ENCODE measurements at places on chromosomes 4 and X.

DNA sequence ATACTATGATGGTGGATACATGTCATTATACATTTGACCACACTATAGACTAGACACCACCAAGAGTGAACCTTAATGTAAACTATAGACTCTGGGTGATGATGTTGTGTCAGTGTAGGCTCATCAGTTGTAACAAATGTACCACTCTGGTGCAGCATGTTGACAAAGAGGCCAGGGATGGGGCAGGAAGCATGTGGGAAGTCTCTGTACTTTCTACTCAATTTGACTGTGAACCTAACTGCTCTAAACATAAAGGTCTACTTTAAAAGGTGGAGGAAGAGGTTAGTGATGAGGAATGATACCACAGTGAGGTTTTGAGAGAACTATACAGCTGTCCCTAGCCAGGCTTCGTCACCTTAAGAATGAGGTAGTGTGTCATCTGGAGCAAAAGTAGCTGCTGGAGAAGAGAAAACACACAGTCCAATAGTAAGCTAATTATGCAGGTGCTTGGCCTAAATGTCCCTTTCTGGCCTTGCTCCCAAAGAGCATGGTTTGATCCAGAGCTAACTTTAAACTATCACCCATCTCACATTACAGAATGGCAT is 38.4 kb downstream of the GRSF1 start:
- DNase-seq: no peak

DNA sequence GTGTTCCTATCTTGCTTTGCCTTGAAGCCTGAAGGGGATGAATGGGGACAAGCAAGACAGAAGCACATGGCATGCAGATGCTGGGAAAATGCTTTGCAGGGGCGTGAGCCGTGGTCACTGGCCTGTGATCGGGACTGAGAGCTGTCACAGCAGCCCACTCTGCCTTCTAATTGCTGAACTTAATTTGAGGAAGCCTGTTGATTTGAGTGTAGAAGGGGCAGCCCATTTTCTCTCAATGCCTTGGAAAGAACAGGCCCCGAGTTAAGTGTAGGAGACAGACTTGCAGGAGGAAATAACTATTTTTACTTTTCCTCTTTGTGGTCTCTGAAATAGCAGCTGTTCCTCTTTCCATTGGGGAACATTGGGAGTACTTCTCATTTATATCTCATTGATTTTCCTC is 26.1 kb upstream of the TBC1D1 start:
- no peak for DNase-seq

DNA sequence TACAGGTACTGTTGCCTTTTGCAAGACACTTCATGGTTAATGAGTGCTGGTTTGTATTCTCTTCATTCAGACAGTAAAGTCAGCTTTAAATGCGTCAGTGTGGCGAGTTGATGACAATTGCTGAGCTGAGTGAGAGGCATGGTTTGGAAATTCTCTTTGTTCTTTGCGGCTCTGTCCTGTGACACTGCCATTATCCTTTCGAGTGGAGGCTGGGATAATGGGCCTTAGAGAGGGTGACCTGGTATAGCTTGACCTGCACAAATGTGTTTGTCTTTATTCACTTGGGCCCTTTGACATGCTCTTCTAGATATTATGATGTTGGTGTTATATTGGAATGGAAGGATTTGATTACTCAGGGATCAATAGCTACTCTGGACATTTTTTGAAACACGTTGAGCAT is 208.5 kb upstream of the FAT1 start:
- no peak for DNase-seq

GRCh38 chr4:78846258-78846657 is 70.1 kb downstream of the BMP2K start:
- no peak for DNase-seq

DNA sequence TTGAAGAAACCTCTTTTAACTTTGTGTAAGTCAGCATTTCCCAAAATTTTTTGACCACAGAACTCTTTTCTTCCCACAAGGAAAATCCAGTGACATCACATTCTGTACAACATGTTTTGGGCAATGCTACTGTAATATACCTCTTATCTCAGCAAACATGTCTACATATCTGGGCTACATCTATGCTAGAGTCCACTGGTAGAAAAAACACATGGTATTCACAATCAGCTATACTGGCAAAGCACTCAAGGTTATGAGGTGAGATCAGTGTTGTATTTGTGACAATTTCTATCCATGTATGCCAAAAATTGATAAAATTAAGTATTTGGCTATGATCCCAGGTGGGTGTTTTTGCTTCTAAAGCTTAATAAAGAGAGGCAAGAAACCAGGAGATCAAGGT is 98.0 kb downstream of the ATP11C start:
- no peak for DNase-seq

DNA sequence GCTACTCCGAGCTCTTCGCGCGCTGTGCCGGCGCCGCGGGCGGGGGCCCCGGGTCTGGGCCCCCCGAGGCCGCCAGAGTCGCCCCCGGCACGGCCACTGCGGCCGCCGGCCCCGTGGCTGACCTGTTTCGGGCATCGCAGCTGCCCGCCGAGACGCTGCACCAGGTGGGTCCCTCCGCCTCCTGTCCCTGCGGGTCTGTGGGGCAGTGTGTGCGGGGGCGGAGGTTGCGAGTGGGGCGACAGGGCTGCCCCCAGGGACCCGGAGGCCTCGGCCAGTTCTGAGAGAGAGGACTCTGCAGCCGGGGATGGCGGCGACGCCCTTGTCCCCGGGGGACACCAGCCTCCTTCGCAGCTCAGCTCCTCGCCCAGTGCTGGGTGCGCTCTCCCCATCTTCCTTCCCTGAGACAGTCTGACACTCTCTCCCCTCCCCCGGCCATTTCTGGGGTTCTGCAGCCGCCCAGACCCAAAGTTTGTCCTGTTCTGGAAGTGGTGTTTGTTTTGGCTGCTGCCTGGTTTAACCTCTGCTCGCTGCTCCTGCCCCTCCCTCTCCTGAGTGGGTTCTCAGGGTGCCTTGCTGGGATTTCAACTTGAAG is 609 bp downstream of the REPS2 start:
- DNase-seq: no peak

GRCh38 chrX:38409289-38409688 is 56.9 kb downstream of the OTC start:
- DNase-seq: no peak

DNA sequence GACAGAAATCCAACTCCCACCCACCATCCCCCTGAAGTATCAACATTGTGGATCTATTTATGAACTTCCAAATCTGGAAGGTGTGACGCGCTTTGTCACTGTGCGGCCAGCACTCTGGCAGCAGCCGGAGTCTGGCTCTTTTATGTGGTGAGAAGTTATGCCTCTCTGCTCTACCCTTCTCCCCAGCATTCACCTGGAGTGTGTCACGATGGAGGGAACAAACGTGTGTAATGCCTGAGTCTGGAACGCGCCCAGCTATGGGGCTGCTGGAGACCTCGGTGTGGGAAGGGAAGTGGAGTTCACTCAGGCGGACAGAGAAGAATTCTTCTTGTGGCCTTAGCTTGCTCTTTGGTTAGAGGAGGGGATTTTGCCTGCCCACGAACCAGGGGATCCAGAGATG is 222.1 kb upstream of the RPL34 start:
- no peak for DNase-seq

- no peak for DNase-seq
Observed at GRCh38 chr4:122827258-122827878, 737 bp downstream of the FGF2 start.

- no peak for DNase-seq
Observed at GRCh38 chrX:41732260-41732659, 8.3 kb downstream of the GPR82 start.

DNA sequence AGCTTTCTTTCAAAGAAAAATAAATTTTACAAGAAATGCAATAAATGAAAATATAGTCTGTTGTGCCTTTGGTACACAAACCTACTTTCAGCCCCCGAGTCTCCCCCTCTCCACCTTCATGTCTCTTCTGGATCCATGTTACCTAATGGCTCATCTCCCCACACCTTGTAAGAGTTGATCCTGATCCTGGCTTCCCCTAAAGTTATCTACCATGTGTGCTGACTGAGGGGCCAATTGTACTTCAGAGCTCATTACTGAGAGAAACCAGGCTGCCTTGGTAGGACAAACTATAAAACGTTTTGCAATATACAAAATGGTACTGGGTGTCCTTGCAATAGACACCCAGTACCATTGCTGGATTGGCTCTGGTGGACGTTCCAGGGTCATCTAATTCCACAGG is 11.8 kb downstream of the PALLD start:
- no peak for DNase-seq

- no peak for DNase-seq
Observed at GRCh38 chrX:38089173-38089982, 83.0 kb downstream of the SYTL5 start.

- DNase-seq: no peak
Observed at GRCh38 chr4:109973529-109973905, 60.8 kb downstream of the EGF start.

- DNase-seq: no peak
Observed at GRCh38 chr4:95220205-95221175, 328.3 kb downstream of the UNC5C start.

- no peak for DNase-seq
Observed at GRCh38 chr4:100288161-100288560, 97.9 kb upstream of the DDIT4L start.

- DNase-seq: no peak
Observed at GRCh38 chr4:59920416-59920815, 1279.7 kb upstream of the ADGRL3 start.

GRCh38 chr4:100609810-100610209 is 92.0 kb upstream of the EMCN start:
- no peak for DNase-seq

All from cerebellar nuclear complex (tissue), 1 donor.